Neural cell (in vitro differentiated cells): ENCODE measurements at places on chromosomes 11 and 22. TPM values are rescaled to one million over a fixed set of nuclear protein-coding genes. Genes with fewer than 3 reads are reported as not detected.

ABCG4 gene
- polyA plus RNA-seq: 1.5 and 3.0 TPM in 2 replicates

P2RY6 gene
- not detected in 2 replicates for polyA plus RNA-seq

CTSF gene
- 2.7 and 4.2 TPM in 2 replicates for polyA plus RNA-seq

GRIK4 gene
- polyA plus RNA-seq: 3.4 and 8.2 TPM in 2 replicates

SLC22A8 gene
- not detected in 2 replicates for polyA plus RNA-seq

OR6A2 gene
- polyA plus RNA-seq: 0.05 TPM in 1 of 2 replicates, not detected in the other

SPTBN2 gene
- polyA plus RNA-seq: 159 and 219 TPM in 2 replicates

MMP8 gene
- not detected in 2 replicates for polyA plus RNA-seq

OR51I1 gene
- not detected in 2 replicates for polyA plus RNA-seq

CLNS1A gene
- 178 and 179 TPM in 2 replicates for polyA plus RNA-seq

SYCE3 gene
- polyA plus RNA-seq: not detected in 2 replicates

BCR gene
- polyA plus RNA-seq: 53.6 and 57.5 TPM in 2 replicates

SMTNL1 gene
- polyA plus RNA-seq: not detected in 2 replicates

PARVG gene
- not detected in 2 replicates for polyA plus RNA-seq

MIEF1 gene
- polyA plus RNA-seq: 15.3 and 19.8 TPM in 2 replicates

SUSD2 gene
- polyA plus RNA-seq: 0.20 and 0.36 TPM in 2 replicates

JOSD1 gene
- polyA plus RNA-seq: 63.5 and 71.3 TPM in 2 replicates

OR2AG2 gene
- polyA plus RNA-seq: not detected in 2 replicates

KCNJ1 gene
- 0.22 and 0.40 TPM in 2 replicates for polyA plus RNA-seq

MEI1 gene
- polyA plus RNA-seq: 0.34 TPM in 1 of 2 replicates, not detected in the other

OSBP2 gene
- 8.7 and 10.2 TPM in 2 replicates for polyA plus RNA-seq

ANGPTL5 gene
- not detected in 2 replicates for polyA plus RNA-seq

CTSW gene
- not detected in 2 replicates for polyA plus RNA-seq

SHISAL1 gene
- polyA plus RNA-seq: 15.4 and 21.6 TPM in 2 replicates

DEPDC7 gene
- polyA plus RNA-seq: 1.3 and 3.3 TPM in 2 replicates

MFRP gene
- polyA plus RNA-seq: not detected in 2 replicates

B4GALNT4 gene
- polyA plus RNA-seq: 440 and 478 TPM in 2 replicates

OR5A1 gene
- polyA plus RNA-seq: not detected in 2 replicates

C11orf91 gene
- polyA plus RNA-seq: not detected in 2 replicates
